Naive thymus-derived CD8-positive, alpha-beta T cell (primary cell): ENCODE measurements at places on chromosomes 2 and 18.

DNA sequence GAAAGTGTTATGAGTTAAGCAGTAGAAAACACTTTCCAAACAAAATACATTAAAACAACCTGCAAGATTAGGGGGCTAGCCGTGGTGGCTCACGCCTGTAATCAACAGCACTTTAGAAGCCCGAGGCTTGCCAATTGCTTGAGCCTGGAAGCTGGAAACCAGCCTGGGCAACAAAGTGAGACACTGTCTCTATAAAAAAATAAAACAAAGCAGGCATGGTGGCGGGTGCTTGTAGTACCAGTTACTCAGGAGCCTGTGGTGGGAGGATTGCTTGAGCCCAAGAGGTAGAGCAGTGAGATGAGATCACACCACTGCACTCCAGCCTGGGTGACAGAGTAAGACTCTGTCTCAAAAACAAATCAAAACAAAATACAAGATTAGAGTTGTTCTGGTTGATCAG is 208.3 kb downstream of the ERBB4 start:
- DNase-seq = no peak

GRCh38 chr2:21165350-21165749 is 41.6 kb downstream of the TDRD15 start:
- DNase-seq = no peak

- no peak for DNase-seq
Measured at GRCh38 chr2:31132786-31133185, 5.5 kb downstream of the GALNT14 start.

DNA sequence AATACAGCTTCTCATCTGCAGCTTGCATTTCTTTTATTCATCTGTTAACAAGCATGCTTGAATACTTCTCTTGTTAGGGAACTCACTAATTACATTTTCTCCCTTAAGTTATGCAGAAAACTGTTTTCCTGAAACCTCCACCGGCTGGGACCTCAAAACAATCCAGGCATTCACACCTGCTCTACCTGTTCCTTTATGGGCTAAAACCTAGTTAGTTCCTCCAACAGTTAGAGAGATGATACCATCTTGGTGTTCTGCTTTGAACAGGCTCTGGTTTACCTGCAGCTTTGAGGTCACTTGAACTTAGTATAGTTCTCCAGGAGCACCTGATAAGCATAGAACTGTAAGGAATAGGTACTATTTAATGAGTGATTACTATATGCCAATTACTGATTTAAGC is 6.1 kb downstream of the PLEK start:
- DNase-seq = no peak

DNA sequence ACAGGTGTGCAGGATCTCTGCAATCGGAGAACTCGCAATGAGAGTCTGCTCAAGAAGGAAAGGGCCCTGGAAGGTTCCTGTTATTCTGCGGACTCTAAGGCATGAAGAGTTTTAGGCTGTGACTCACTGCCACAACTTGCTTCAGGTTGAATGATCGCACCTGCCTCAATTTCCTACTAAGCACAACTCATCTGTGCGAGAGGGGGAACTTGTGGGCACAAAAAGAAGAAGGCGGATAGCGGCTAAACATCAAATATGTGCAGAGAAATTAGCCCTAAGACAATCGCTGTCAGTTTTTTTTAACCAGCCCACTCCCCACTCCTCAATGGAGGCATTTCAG is 14.0 kb upstream of the CREG2 start:
- no peak for DNase-seq

DNA sequence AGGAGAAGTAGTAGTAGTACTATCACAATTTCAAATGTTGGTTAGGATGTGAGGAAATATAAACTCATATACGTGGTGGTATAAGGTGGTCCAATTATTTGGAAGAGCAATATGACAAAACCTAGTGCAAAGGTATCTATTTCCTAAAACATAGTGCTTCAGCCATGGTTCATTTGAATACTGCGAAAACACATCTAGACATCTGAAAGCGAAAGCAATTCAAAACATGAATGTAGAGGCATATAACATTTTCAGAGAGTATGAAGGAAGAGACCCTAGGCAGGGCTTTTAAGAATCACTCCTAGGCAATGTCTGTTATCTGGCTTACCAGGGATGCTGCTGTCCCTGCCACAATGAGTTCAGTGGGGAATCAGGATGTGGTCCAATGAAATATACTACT is 1085.8 kb downstream of the TDRD15 start:
- DNase-seq = no peak

DNA sequence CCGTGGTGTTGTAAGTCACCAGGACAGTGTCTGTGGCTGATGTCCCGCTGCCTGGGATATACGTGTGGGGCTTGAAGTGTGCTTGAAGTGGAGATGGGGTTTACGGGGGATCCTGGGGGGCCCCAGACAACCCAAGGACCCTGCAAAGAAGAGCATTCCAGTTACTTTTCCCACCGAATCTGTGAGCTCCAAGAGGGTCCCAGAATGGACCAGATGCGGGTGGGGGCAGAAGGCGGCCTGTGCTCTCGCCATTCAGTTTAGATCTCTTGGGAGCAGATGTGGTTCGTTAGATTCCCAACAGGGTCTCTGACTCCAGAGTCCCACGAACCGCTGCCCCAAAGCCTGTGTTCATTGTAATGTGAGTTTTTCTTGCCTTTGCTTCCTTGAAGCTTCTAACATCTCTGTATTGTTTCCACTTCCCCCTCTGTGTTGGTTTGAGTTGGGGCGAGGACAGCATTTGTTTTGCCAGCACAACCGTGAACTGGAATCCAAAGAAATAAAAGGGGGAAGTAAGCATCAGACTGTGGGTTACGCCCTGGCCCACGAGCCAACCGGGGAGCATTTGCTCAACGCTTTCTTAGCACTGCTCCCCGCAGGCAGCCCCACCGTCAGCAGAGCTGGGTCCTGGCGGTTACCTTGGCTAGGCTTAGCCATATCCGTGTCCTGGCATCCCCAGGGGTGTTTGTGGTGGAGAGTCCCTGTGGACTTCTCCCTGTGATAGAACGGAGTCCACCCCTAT is 92.1 kb downstream of the SH3BP4 start:
- peak; percentile 14 for DNase-seq

DNA sequence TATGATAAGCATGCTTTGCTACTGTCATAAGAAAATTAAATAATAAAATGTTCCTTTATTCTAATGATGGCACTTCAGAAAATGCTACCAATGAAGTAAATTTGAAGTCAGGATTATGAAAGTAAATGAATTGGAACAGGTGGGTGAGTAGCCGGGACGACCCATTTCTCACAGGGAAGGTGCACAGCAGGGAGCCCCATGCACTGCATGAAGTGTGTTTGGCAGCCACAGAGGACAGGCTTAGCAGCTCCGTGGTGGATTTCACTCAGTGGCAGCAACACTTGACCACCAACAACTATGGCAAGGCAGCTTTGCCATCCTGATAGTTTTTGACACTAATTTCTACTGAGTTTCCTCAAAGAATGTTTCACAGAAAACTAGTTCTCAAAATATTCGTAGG is 146.3 kb downstream of the ATL2 start:
- no peak for DNase-seq

DNA sequence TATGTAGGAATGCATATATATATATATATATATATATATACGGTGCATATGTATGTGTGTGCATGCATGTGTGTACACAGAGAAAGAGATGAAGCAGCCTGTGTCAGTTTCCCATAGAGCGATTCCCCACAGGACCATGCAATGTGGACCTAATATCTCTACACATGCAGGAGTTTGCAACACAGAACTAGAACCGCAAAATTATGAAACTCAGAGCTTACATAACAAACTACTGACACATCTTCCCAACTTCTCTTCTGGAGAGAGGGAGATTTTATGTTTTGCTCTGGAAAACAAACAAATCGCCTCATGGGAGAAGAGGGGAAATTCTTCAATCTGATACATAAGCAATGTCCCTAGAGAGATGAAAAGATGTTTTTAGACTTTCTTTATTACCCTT is 377.2 kb downstream of the LRATD1 start:
- DNase-seq = no peak

DNA sequence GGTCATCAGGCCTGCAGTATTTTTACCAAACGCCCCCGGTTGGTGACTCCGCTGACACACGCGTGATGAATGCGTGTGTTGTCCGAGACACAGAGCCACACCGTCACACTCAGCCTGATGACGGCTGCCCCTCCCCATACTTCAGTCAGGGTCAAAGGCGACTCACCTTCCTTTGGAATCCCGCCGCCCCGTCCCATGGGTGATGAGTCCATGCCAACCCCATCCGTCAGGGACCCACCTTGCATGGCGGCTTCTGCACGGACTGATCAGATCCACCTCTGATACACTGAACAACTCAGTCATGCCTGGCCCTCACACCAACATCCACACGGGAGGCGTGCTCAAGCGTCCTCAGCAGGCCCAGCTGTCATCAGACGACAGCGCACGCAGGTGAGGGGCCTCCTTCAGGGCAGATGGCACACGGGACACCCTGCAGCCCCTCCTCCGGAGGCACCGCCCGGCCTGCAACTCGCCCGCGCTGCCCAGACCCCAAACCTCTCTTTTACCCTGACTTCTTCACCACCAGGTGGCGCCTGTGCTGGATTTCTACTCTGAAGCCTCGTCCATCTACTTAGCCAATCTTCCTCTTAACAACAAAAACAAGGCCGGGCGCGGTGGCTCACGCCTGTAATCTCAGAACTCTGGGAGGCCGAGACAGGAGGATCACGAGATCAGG is 89.2 kb downstream of the ZNF516 start:
- peak; percentile 46 for DNase-seq

DNA sequence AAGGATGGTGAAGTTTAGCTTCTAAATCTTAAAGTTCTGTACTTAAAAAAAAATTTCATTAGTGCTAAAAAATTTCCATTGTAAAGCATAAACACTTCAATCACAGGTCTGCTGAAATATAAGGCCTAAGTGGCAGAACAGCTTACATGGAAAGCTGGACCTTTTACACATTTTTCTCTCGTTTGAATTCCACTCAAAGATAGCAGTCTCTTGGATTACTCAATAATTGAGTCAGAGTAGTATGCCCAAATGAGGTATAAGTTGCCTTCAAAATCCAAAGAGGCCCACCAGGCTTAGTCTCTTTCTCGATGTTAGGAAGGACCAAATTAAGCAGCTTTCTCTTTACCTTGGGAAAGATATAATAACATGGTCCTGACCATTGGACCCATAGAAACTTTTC is 220.4 kb upstream of the CWC22 start:
- no peak for DNase-seq

DNA sequence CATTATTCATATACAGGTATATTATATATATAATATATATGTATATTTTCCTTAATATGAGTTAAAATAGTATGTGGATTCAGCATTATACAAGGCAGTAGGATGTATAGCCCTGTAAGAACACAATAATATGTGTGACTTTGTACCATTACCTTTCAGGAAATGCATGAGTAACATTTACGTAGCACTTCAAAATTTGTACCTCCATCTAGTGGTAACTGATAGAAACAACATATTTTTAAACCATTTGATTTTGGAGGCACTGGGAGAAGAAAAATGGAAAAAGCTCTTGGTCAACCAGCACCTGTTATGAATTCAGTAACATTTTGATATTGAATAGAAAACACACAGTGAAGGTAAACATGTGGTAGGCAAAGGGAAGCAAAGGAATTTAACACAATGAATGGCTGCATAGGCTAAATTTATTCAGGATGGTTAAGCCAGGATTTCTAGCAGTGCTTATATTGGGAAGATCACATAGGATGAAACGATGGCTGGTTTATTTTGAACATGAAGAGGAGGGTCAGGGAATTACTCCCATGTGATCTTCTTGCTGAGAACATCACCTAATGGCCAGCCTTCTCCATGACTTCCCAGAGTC is 565.5 kb downstream of the CCDC85A start:
- no peak for DNase-seq

DNA sequence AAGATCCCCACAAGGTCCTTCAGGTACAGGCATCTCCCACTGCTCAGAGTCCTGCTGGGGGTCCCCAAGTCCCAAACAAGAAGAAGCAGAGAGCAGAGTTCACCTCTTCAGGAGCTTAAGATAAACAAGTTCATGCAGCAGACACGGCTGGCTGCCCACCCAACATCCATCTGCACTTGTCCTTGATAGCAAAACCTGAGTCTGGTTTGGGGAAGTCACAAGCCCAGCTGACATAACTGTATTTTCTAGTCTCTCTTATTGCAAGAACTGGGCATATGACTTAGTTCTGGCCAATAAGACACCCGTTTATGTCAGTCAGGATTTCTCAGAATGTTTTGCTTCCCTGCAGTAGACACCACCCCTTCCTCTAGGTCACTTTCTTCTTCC is 31.8 kb downstream of the AFF3 start:
- no peak for DNase-seq

- no peak for DNase-seq
Measured at GRCh38 chr2:15365411-15365810, 195.7 kb downstream of the NBAS start.

GRCh38 chr2:197888321-197888720 is 83.9 kb downstream of the PLCL1 start:
- no peak for DNase-seq
